ENCODE measurements at places on chromosomes 6 and 20.
A peak's percentile ranks its signal among the peaks of the same experiment; 100 is the strongest.

GRCh38 chr6:20680697-20681165 is 146.5 kb downstream of the CDKAL1 start:
- no peak for DNase-seq

GRCh38 chr6:26304797-26305640 is 60.0 kb upstream of the BTN3A2 start:
- peak; percentile 77 for DNase-seq

DNA sequence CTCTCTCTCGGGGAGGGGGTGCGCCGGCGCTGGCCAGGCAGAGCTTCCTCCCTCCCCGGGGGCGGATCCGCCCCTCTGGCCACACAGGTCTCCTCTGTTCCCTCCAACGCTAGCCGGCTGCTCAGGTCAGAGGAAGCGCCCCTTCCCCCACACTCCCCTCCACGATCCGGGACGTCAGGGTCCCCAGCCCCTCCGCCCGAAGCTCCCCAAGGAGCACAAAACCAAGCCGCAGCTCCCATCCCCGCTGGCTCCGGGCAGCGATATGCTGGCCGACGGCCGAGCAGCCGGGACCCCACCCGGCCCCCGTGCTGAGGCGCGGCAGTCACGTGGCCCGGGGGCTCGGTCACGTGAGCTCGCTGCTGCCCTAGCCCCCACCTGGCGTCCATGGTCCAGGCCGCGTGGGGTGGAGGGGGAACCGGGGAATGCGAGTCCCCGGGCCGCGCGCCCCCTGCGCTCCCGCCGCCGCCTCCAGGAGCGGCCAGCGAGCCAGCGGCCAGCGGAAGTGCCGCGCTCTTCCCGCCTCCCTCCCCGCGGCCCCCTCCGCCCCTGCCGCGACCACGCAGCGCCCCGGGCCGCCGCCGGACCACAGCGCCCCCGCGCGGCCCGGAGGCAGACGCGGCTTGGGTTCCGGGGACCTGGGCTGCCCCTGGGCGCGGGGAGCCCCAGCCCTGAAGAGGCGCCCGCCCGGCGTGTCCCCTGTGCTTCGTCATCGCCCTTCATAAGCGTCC is at the start of gene SLC35B2:
TSS of gene SLC35B2 (minus strand) at position 504 of the 728 bp plus-strand sequence. CDS start at position 386, 118 bp downstream.
- peak; percentile 65 for DNase-seq

- DNase-seq: no peak
Observed at GRCh38 chr6:130932921-130933320, 105.7 kb downstream of the SMLR1 start.

DNA sequence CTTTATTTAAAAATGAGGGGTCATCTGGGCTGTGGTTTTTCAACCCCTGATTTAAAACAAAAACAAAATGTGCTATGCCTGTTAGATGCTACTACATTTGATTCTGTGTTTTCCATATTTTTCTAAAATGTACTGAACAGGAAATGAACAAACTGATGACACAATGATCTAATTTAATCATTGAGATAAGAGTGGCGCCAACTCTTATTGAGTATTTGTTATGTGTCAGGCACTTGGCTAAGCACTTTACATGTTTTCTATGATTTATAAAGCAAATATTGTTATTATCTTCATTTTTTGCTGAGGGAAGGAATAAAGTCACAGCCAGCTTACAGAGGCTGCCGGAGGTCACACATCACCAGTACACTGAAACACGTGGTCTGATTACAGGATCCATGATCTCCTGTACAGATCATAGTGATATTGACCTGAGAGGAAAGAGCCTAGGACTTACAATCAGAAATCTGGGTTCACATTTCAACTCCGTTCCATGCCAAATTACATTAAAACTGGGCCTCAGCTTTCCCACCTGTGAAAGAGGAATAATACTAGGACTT is 166.7 kb downstream of the ESR1 start:
- DNase-seq: no peak

- DNase-seq: no peak
Observed at GRCh38 chr20:62486484-62486883, 10.7 kb upstream of the GATA5 start.

DNA sequence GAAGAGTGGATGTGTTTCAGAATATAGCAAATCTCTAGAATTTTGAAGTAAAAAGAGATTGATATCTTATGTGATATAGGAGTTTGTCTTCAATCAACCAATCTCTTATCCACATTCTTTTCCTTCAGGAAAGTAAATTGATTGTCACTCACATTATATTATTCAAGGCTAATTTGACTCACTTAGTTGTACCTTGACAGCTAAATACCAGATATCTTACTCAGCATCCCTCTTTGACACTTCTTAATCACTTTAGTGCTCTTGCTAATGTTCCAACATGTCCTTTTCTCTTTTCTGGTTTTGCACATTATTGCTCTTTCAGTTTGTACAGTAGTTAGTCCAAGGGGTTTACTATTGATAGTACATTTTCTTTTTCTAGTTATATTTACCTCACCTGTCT is 286.9 kb upstream of the PTCHD4 start:
- DNase-seq: no peak

- no peak for DNase-seq
Observed at GRCh38 chr20:39453890-39454289, 491.7 kb downstream of the DHX35 start.

DNA sequence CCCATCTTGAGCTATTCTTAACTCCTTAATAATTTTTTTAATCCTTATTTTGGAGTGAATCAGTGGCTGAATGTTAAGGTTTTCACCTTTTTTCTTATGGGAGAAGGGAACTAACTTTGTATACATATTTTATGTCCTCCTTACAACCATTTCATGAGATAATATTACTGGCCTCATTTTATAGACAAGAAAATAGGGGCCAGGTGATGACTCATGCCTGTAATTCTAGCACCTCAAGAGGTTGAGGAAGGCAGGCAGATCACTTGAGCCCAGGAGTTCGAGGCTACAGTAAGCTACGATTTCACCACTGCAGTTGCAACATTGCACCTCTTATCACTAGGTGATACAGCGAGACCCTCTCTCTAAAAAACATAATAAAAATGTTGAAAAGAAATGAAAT is 128.7 kb downstream of the TMEM242 start:
- peak; percentile 15 for DNase-seq

- no peak for DNase-seq
Observed at GRCh38 chr20:3783511-3784195, 2.4 kb upstream of the SPEF1 start.

DNA sequence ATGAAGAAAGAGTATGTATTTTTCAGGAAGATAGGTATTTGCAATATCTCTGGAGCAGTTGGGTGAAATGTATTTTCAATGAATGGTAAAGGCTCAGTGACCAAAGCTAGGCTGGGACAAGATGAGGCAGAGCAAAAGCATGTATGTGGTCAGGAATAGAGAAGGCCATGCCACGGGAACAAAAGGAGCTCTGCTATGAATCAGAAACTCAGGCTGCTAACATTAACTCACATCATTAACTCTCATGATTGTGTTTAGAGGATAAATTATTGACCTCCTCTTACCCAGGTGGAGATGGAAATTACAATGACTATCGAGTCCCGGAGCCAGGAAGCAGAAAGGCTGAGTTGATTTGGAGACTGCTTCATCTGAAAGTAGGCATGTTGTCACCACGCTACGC is 220.2 kb downstream of the FUT9 start:
- DNase-seq: no peak

DNA sequence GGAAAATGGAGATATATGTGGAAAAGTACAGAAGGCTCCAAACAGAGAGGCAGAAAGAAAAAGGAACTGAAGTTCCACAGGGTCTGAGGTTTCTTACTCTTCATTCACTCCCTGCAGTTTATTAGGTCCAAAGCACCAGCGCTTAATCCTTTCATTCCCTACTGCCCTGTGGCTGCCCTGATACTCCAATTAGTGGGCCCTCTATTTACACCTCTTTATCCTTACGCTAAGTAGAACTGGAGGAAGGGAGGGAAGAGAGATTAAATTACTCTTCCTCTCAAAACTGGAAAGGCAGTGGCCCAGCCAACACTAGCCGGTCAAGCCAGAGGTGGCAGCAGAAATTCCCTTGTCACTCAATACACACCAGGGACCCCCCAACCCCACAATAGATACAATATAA is 20.4 kb downstream of the TRERF1 start:
- DNase-seq: no peak

DNA sequence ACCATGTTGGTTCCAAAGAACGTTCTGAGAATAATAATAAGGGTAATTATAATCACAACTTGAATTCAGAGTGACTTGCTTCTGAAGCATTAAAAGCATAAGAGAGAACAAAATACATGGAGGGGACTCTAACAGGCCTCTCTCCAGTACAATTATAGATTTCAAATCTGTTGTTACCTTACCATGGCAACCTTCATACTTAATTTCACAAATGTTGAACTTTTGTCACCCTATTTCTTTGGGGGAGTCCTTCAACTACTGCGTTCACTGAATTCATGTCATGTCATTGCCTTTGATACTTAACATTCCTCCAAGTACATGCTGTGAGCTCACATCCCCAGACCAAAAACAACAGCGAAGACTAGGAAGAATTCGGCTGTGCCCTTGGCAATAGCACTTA is 104.0 kb downstream of the MKKS start:
- no peak for DNase-seq

GRCh38 chr6:51626391-51626790 is 461.0 kb downstream of the PKHD1 start:
- DNase-seq: no peak

DNA sequence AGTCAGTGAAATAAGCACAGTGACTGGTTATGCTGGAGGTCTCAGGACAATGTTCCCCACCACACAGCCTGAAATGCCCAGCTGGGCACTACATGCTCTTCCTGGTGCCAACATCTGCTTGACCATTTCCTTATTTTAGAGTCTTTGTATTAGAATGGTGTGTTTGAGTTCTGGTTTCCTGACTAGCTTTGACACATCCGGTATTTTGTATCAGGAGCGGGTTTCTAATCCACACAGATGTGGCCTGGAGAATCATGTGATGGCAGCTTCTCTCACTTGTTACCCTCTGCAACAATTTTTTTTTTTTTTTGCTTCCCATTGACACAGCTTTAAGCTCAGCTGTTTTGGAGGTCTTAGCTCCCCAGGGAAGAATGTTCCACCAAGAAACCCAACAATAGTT is 164.5 kb upstream of the CST7 start:
- no peak for DNase-seq

GRCh38 chr6:53906103-53906502 is 111.3 kb downstream of the LRRC1 start:
- DNase-seq: no peak

DNA sequence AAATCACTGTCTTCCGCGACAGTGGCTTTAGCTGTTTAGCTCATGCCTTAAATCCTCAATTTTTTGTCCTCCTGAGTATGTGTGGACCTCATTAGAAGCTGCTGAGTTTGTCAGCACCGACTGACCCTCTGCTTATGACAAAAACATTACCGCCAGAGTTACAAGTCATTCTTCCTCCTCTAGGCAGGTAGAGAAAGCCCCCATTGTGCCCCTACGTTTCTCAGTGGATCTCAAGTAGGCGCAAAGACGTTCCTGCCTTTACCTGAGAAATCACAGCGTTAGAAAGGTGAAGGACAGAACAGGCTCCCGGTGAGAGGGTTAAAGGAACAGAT is 227.3 kb upstream of the PDE10A start:
- no peak for DNase-seq

- no peak for DNase-seq
Observed at GRCh38 chr6:108133594-108134179, 32.1 kb upstream of the NR2E1 start.

GRCh38 chr6:146851837-146852236 is 253.1 kb downstream of the ADGB start:
- DNase-seq: no peak

DNA sequence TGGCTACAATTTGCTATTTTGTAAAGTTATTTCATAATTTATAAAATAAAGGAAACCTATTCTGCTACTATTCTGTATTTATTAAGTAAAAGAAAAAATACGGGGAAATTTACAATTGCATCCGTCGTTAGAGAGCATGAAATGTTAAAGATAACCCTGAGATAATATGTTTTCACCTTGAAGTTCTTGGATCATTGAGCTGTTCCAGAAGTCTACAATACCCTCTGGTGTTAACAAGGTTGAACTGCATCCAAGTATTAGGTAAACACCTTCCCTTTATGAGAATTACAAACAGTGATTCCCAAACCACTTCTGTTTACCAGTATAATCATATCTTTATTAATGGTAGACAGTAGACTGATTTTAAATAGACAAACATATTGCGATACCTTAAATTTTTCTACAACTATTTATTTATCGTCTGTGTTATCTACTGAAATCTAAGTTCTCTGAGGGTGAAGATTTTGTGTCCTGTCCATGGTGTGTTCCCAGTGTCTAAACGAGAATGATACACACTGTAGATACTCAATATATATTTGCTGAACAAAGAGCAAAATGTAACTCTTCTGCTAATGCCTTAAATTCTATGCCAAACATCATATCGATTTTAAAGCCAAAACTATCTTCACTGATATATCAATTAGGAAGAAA is 28.2 kb downstream of the TBC1D32 start:
- DNase-seq: peak; percentile 7

GRCh38 chr6:111074311-111074710 is 13.0 kb upstream of the SLC16A10 start:
- no peak for DNase-seq

- peak; percentile 12 for DNase-seq
Observed at GRCh38 chr6:85923013-85923430, 280.3 kb upstream of the SYNCRIP start.

- no peak for DNase-seq
Observed at GRCh38 chr6:116471531-116471930, 10.4 kb downstream of the CALHM6 start.

DNA sequence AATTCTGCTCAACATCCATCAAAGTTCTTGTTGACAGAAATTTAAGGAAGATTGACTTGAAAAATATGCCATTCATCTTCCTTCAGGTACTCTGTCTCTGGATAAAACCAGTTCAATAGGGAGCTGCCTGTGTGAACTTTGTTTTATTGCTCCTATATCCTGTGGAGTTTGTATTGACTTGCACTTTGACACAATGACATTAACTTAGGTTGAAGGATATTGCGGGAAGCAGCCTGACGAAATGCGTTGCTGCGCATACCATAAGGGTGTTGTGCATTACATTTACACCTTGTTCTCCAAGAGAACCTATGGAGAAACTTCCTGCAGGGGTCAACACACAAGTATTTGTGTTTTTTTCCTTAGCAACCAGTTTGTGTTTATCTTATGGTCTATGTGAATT is 185.4 kb upstream of the GRIK2 start:
- no peak for DNase-seq

DNA sequence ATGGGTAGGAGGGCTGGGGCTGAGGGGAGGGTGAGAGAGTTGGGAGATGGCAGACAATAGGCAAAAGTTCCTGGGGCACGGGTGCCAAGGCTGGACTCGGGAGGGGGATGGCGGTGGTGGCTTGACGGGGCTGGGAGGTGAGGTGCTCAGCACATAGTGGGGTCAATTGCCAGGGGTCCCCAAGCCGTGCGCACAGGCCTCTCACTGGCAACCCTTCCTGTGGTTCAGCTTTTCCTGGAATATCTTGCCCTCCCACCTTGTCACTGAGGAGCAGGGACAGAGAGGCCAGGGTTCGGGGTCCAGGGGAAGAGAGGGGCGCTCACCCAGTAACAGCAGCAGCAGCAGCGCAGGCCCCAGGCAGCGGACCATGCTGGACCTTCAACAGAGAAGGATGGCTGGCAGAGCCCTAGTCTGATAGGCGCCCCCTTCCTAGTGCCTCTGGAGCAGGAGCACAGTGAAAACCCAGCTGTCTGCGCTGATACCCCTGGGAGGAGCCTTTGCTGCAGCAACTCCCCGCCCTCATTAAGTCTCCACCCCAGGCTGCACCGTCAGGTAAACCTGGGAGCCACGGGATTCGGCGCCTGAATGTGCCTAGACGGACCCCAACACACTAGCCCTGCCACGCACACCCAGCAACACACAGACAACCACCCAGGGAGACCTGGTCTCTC is at the start of gene GFRA4:
TSS of gene GFRA4 (minus strand) at position 369 of the 671 bp plus-strand sequence. CDS start at position 369, 0 bp downstream.
- DNase-seq: no peak
